ENCODE measurements at places on chromosomes 6 and 20.
A peak's percentile ranks its signal among the peaks of the same experiment; 100 is the strongest.

GRCh38 chr6:7786214-7786661 lies 60.3 kb downstream of the BMP6 start:
- DNase-seq: peak; percentile 71

DNA sequence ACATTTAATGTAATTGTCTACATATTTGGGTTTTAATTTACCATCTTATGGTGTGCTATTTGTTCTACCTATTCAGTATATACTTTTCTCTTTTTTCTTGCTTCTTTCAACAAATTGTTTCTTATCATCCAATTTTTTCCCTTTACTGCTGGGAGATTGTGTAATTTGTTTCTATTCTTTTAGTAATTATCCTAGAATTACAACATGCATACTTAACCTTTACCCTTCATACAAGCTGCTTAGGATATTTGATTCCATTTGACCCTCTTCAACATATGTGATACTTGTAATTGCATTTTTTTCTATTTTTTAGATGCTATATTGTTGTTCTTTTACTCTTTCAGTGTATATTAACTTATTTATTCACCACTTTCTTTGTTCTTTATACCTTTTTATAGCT lies 15.1 kb upstream of the TBPL1 start:
- DNase-seq: no peak

DNA sequence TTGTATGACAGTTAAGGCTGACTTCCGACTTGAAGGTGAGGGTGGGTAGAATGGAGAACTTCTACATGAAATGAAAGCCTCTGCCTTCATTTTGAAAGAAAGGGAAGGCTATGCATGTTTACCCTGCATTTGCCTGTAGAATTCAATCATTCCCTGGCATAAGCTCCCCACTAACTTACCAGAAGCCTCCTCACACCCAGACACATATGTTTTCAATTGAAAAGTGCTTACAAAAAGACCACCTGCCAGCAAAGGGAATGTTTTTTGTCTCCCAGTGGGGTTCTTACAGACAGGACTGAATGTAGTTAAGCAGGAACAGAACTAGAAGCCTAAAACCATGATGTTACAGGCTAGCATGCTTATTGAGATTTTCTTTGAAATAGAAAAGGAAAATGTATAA lies 392.1 kb upstream of the HSF2 start:
- DNase-seq: peak; percentile 76

DNA sequence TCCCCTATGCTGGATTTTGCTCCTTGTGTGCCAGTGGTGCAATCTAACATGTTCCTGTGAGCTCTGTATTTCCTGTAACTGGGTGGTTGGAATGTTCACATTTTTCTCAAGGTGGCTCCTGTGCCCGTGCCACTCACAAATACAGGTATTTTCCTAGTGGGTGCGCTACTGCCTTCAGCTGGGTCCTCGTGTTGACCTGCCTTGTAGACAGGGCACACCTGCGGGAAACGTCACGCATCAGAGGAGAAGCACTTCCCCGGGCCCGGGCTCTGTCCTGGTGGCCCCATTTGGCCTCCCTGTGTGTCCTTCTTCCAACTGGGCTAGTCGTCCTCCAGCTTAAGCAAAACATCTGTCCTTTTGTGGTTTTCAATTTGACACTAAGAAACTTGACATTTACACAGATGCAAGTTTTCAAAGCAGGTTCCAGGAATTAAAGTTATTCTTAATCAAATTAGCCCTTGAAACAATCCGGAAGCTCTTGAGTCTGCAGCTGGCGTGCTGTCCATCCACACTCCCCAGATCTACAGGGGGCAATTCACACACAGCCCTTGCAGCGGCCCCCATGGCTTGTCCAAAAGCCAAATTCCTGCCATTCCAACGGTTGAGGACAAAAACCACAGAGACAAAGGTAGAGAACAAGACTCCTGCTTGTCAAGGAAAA lies 275.1 kb downstream of the CDC5L start:
- DNase-seq: no peak

- DNase-seq: no peak
These were observed 48.2 kb upstream of the TENT5A start for GRCh38 chr6:81800666-81801065.

GRCh38 chr6:35084041-35084491 lies 57.1 kb downstream of the TCP11 start:
- DNase-seq: peak; percentile 30

DNA sequence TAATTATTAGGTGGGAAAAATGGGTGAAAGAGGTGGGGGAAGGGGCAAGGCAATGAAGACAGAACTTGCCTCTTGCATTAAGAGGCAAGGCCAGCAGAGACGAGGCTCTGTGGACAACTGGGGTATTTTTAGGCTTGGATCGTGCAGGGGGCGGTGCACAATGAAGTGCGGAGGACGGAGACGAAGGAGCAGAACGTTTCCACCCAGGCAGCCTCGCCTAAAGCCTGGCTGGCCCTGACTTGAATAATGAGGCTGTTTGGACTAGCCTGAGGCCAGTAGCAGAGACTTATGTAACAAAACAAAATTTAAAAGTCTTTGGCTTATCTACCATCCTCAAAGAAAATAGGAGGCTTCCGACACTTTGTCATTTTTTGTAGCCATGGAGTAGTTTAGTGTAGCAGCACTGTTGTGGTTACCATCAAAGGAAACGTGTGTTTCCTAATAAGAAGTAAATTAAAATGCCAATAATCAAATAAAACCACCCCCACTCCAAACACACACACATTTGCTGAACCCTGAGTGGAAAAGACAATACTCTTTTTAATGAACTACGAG lies 370.0 kb upstream of the CNR1 start:
- no peak for DNase-seq

DNA sequence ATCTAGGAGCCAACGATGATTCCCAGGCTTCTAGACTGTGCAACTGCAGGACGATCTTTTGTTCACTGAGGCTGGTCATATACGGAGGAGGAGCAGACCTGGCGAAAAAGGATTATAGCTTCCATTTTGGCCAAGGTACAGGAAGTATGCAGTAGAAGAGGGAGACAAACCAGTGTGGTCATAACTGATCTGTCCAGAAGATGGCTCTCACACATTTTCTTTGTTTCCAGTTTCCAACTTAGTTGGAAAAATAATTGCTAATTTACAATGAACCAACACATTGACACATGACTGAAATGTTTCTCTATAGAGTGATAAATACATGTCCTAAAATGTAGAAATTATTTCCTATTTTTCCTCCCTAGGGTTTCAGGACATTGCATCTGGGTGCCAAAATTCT lies 364.1 kb upstream of the BTBD3 start:
- no peak for DNase-seq

DNA sequence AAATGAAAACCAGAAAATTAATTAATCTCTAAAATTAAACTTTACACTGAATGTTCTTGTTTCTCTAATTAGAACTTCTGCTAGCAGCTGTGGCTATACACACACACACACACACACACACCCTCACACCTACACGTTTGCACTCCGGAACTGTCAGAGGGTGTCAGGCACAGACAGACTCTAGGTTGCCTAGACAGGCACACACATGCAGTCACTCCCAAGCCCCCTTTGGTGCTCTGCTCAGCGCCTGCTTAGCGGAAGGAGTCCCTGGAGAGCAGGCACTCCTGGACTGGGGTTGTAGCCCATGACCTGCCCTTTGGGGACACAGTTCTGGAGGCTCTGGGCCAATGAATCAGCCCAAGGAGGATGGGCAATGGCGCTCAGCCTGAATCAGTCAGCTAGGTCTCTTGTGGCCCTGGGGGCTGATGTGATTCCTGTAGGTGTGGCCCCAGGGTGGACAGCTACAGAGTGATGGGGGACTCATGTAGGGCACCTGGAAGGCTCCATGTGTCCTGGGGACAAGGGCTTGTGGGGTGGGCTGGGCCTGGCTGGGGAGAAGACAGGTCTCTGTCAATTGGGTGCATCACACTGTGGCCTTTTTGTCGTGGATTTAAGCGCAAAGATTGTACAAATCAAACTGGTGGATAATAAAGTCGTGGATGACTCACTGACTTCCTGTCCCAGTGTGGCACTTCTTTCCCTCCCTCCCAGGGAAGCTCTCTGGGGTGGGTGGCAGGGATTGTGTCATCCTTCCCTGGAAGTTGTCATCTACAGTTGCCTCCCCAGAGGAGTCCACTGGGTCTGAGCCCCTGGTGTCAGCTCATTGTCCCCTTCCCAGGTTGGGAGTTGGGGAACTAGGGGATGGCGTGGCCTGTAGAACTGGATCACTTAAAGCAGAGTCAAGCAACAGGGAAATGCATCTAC lies 8.8 kb downstream of the TMEM151B start:
- DNase-seq: no peak

DNA sequence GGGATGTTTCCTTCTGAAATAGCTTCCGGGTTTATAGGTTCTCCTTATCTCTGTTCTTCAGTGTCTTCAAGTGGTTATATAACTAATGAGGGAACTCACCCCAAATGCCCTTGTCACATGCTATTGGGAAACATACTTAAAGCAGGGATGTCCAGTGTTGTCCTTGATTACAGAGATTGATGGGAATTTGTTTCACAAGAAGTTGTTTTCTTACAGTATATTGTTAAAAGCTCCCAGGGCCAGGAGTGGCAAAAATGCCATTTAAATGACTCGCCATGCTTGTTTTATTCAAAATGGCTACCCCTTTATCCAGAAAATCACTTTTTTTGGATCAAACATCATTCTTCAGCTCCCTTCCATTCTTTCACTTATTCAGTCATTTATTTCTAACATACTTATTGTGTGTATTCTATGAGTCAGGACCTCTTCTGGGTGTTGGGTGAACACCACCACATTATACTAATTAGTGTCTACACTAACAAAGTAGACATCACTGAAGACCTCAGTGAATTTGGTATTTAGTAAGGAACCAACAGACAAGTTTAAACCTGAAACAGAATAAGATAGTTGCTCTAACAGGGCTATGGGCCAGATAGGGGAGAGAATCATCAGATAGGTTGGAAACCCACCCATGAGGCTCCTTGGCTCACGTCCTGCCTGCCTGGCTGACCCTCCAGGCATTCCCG lies 791.1 kb downstream of the MAFB start:
- DNase-seq: no peak

- DNase-seq: no peak
These were observed 241.7 kb downstream of the ATXN1 start for GRCh38 chr6:16519265-16520242.

DNA sequence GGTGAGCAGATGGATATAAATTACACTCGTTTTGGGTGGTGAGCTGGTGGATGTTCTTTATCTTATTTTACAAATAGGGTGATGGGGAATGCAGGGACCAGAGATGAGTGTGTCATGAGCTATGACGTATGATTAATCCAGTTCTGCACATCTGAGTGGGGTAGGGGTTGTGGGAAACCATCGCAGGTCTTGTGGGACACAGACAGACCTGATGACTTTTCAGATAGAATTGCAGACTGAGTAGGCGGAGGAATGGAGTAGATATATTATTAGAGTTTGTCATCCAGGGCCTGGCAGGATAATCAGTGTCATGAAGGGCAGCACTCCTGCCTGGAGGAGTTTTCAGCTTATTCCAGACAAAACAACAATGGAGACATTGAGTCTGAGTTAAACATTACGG lies 12.9 kb upstream of the DSP start:
- DNase-seq: peak; percentile 75

DNA sequence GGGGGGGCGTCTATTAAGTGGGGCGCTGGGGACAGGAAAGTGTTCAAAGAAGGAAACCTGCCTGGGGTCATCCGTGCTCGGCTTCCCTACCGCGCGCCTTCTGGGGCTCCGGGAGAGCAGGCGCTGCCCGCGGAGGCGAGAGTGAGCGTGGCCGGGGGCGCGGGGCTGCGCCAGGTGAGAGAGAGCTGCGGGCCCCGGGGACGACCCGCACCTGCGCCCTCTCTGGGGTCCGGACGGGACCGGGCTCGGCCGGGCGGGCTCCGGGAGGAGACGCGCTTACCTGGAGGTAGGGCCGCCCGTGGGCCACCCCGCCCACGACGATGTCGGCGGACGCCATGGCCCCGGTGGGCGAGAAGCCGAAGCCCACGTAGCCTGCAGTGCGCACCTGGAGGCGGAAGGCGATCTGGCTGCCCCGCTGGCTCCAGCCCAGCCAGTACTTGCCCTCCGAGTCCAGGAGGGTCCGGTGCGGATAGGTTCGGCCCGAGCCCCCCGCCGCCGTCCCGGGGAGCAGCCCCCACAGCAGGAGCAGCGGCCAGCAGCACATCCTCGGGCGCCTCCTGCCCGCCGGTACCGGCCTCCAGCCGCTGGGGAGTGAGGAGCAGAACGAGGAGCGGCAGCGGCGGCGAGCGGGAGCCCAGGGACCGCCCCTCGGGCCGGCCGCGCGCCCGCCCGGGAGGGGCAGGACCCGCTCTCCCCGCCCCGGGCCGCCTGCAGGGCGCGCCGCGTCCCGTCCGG lies at the start of gene MOXD1:
Gene MOXD1 (minus strand): TSS at position 593 of the 735 bp plus-strand sequence. CDS start 49 bp downstream, at position 544.
- no peak for DNase-seq

GRCh38 chr6:168452685-168453377 lies 11.8 kb downstream of the SMOC2 start:
- no peak for DNase-seq

- peak; percentile 63 for DNase-seq
These were observed 1.3 kb upstream of the NDUFAF4 start for GRCh38 chr6:96899019-96899418.

GRCh38 chr6:42281570-42281969 lies 63.9 kb upstream of the MRPS10 start:
- DNase-seq: no peak

GRCh38 chr6:130724089-130724488 lies 103.1 kb upstream of the SMLR1 start:
- DNase-seq: no peak

DNA sequence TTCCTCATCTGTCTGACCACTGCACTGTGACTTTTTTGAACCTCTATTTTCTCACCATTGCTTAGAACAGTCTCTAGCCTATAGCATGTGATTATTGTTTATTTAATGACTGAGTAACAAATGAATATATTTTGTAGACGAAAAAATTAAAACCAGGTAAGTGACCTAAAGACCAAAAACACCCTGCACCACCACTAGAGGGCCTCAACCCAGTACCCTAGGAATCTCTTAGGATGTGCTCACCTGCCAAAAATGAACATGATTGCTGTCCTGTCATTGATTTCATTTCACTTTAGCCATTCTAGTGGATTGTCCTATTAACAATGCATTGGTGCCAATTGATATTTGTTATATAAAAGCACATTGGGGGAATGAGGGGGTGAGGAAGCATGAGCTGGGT lies 199.1 kb downstream of the COL9A1 start:
- no peak for DNase-seq

DNA sequence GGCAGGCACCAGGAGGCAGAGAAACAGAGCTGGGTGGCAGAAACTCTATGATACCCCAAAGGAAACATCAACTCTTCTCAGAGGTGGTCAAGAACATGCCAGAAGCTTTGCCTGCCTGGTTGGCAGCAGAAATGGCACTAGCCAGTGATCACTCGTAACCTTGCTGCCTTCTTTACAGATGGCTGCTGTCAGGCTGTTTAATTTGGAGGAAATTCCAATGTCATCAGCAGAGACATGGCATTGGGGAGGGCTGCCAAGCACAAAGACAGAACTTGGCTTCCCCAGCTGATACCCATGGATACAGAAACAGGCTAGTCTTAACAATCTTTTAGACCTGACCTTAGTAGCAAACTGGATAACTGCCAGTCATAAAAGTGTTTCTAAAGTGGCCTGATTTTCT lies 153.6 kb downstream of the GMPR start:
- DNase-seq: no peak

- no peak for DNase-seq
These were observed 347.0 kb downstream of the CDH4 start for GRCh38 chr20:61599061-61599531.

- DNase-seq: no peak
These were observed 144.1 kb downstream of the MTHFD1L start for GRCh38 chr6:151009576-151009975.

GRCh38 chr6:118316796-118317384 lies 231.2 kb upstream of the PLN start:
- no peak for DNase-seq

Data from muscle of back (tissue), 13 donors.